SW 1271 (cell line): ENCODE measurements at places on chromosomes 7 and 10.

GRCh38 chr7:1890289-1891235 lies 220.5 kb downstream of the ELFN1 start:
- no peak for DNase-seq

GRCh38 chr10:73828161-73828560 lies 16.8 kb upstream of the NDST2 start:
- DNase-seq = no peak

GRCh38 chr7:32043688-32044087 lies 26.5 kb downstream of the PDE1C start:
- no peak for DNase-seq

- DNase-seq = no peak
These were observed 550.2 kb downstream of the KCNMA1 start for GRCh38 chr10:77087366-77087765.

DNA sequence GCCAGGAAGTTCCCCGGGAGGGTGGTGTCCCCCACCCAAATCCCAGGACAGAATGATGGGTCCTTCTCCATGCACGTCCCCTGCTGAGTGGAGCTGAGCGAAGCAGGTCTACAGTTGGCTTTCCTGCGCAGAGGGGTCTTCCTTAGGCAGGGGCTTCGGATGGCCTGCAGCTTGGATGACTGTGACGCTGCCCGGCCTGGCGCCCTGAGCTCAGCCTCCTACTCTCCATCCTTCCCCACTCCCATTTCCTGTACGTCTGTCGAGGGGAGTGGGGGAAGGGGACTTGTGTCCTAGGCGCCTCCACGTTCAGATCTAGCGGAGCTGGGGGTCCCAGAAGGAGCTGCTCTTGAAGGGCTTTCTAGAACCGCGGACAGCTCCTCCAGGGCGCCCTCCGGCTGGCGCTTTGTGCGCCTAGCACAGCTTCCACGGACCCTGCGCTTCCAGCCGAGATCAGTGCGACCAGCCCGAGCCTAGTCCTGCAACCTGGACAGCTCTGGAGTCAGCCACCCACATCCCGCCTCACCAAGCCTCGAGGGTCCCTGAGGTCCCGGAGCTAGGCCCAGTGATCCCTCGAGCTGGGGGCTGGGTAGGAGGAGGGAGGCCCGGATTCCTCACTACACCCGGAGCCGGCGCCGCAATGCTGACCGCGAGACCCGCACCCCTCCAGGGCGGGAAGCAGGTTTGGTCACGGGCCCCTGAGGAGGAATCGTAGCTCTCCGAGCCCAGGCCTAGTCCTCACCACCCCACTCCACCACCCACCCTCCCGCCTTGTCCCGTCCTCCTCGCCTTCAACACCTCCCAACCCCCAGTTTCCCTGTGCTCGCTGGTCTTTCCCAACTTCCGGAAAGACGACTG lies 1.9 kb downstream of the GRID1 start:
- DNase-seq = no peak

DNA sequence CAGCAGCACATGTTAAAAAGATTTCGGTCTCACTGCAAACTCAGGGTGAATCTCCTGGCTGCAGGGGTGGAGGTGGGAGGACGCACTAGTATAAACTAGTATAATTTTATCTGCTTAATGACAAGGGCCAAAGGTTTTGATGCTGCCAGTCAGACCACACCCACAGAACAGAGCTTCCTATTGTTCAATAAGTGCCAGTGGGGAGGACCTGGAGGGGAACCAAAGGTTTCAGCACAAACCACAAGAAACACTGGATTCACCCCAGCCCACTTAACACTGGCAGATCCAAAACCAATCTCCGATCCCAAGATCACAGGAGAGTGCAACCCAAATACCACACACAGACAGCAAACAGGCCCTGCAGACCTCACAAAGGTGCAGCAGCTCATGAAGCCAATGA lies 6.6 kb downstream of the VOPP1 start:
- no peak for DNase-seq

- DNase-seq = no peak
These were observed 14.8 kb downstream of the MYL10 start for GRCh38 chr7:101614098-101614938.

DNA sequence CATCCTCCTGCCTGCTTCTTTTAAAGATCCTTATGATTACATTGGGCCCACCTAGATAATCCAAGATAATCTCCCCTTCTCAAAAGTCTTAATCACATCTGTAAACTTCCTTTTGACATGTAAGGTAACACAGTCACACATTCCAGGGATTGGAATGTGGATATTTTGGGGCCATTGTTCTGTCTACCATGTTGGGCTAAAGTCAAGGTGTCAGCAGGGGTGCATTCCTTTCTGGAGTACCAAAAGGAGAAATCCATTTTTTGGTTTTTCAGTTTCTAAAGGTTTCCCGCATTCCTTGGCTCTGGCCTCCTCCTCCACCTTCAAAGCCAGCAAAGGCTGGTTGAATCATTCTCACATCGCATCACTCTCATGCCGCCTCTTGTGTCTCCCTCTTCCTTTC lies 197.6 kb upstream of the NFE2L3 start:
- DNase-seq = no peak

- DNase-seq = no peak
These were observed 306.2 kb upstream of the AKR1E2 start for GRCh38 chr10:4519658-4520402.

GRCh38 chr7:157434701-157435100 lies 97.9 kb downstream of the DNAJB6 start:
- DNase-seq = no peak

DNA sequence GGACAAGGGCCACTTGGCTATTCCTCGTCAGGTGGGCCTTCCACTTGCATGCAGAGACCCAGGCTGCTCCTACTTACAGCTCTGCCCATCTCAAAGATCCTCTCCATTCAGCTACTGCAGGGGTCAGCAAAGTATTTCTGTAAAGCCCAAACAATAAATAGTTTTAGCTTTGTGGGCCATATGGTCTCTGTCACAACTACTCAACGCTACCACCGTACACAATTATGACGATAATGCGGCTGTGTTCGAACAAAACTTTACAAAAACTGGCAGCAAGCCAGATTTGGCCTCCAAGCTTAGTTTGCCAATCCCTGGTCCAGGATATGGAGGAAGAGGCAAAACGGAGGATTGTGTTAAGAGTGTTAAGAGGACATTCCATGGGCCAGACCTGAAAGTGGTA lies 12.8 kb downstream of the RAB11FIP2 start:
- no peak for DNase-seq

DNA sequence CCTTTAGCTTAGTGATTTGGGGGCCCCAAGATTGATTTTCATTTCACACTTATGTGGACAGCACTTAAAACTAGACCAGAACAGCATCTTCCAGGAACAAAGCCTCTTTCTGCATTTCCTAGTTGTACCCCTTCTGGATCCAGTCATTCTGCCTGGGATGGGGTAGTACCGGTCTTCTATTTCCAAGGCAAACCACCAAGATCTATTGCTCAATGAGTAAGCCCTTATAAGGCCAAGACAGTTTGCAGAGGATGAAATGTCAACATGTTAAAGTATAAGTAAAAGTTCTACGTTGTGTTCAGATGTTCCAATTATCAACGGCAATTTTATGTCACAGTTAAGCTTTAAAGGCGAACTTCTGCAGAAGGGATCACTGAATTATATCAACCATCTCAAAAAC lies 106.9 kb upstream of the ZNF746 start:
- DNase-seq = no peak

DNA sequence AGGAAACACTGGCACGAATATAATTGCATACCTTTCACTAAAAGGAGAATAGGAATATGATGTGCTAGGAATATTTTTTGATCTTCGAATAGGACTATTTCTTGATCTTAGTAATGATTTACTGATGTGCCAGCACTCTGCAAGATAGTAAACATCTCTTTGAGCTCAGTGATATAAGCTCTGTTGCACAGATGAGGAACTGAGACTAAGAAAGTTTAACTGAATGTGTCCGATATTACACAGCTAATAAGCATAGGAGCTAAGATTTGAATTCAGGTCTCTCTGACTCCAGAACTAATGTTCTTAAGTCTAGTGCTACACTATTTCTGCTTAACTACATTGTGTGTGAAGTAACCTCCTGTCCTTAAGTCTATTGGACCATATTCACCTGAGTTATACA lies 98.4 kb upstream of the PTPRZ1 start:
- no peak for DNase-seq

DNA sequence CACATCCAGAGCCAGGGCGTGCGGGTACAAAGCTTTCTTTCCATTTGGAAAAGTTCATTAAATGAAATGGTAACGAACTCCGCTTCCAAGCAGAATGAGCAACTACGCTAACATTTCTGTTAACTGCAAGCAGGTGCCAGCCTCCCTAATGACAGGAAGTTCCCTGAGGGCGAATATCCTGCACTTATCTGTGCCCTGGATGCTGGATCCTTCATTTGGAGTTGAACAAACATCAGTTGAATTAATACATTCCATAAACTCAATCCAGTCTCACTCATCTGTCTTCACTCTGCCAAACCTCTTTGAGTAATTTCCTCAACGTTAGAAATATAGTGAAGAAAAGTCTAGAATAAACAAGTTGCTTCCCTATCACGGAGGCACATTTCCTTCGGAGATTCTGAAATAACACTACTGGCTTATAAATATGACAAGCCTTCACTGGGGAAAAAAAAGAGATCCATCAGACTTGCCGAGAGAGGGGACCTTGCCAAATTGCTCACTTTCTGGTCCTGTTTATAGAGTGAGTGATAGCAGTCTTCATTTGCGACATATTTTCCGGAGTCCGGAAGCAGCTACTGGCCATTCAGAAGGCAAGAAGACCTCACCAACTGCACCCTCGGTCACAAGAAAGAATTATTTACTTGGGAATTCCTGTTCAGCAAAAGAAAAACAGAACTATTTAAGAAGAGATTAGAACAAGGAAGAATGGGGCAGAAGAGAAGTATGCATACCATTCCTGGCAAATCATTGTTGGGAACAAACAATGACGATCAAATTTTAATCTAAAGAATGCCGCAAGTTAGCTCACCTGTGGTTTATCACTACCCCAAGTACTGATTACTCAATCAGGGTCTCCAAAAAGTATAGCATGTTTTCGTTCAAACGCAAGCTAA lies 196.4 kb downstream of the FAM107B start:
- DNase-seq = no peak

DNA sequence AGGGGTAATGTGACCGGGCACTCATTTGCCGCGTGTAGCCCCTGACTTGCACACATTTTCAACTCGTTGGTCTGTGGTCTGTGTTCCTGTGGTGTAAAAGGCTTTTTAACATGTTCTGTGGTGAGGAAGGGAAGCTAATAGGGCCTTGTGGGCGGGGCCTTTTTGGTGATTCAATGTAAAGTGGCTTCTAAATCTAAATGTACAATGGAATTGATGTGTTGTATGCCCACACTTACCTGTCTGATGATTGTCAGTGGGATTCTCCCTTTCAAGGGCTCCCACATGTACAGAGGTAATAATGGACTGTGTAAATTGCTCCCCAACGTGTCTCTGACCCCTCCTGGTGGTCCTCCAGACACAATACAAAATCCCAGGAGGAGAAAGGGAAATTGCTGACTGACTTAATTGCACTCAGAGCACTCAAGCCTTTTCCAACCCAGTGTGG lies 43.1 kb upstream of the GATAD1 start:
- DNase-seq = no peak

- no peak for DNase-seq
These were observed 56.3 kb downstream of the TEX36 start for GRCh38 chr10:125626671-125627070.
